Stimulated activated CD8-positive, alpha-beta memory T cell treated with anti-CD3 and anti-CD28 coated beads, Interleukin-4, amount 100 ng/mL, for 4 hours (primary cell): ENCODE measurements at places on chromosomes 2 and 18.
A peak's percentile ranks its signal among the peaks of the same experiment; 100 is the strongest.

GRCh38 chr2:181648478-181649155 lies 8.3 kb downstream of the CERKL start:
- no peak for DNase-seq

DNA sequence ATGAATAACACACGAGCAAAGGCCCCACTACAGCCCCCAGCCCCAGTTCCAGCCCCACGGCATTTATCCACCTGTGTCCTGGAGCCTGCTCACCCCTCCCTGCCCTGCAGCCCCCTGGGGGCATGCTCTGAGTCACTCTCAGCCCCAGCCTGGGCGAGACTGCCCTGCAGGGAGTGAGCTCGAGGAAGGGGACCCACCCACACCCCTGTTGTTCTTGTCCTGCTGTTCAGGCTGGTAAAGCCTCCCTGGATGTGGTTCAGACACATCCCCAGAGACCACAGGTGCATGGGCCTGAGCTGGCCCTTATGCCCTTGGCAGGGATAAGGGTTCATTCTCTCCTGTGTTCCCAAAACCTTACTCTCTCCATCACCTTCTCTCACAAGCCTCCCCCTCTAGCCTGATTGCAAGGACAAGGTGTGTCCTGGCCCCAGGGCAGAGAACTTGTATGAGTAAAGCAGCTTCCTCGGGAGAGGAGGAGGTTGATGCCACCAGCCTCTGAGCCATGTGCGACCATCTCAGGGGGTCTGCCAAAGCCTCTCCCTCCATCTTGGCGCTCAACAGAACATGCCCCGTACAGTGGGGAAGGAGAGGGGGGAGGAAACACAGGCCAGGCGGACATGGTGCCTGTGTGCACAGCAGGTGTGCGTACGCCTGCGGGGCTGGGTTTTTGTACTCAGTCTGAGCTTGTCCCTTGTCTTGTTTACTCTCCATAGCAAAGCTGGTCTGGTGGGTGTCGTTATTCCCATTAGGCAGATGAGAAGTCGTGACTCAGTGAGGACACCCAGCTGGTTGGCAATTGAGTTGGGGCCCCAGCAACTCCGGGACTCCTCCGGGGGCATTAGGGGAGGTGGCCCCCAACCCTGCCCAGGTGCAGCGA lies 64.4 kb downstream of the CIB4 start:
- DNase-seq: no peak

DNA sequence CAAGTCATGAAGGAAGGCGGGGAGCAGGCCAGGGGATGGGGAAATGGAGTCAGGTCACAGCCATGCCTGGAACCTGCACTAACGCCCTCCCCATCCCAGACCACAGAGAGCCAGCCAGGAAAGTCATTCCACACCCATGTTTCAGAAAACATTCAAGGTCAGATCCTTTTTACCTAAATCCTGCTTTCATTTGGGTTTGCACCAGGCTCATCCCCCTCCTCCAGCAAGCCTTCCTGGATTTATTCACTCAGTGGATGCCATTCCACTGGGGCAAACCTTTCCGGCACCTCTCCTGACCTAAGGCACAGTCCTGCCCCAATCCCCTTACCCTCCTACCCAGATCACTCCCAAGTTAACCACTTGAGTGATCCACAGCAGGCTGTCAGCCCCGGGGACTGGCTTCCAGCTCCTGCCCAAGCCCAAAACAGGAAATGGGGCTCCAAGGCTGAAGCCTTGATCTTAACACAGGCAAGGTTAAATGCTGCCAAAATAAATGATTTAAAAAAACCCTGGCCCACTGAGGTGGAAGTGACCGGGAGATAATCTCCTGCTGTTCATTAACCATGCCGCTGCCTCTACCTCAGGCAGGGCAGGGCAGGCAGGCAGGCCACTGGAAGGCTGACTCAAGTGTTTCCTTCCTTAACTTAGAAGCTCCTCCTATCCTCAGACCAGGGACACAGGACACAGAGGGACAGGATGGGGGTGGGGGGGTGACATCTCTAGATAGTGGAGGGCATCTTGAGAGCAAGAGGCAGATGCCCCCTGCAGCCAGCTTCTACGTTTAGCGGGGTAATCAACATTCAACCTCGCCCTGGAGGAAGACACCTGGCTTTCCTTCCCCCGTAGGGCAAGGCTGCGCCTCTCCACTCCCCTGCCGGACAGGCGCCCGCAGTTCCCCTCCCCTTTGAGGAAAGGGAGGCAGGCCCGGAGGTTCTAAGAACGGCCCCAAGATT lies 1.4 kb downstream of the RAB11FIP5 start:
- DNase-seq: no peak

DNA sequence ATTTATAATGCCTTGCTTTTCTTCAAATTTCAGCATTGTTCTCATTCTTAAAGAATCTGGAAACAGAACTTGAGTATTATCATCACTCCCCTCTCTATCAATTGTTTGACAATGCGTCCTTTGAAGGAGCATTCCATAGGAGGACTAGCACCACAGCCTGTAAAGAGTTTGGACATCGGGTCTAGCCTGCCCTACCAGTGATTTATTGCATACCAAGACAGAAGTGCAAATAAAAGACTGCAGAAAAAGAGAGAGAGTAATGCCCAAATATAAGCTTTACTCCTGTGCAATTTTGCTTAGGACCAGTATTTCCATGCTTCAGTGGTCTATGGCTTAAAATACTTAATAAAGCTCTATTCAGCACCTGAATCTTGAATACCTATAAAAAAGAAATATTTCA lies 55.4 kb upstream of the MAP2 start:
- no peak for DNase-seq

GRCh38 chr18:22141211-22141610 lies 28.2 kb upstream of the GATA6 start:
- DNase-seq: no peak

GRCh38 chr2:71889759-71890684 lies 257.6 kb downstream of the CYP26B1 start:
- DNase-seq: no peak

- DNase-seq: no peak
These were observed 306.7 kb upstream of the CCDC68 start for GRCh38 chr18:55265984-55266383.

- no peak for DNase-seq
These were observed 25.9 kb downstream of the LYPD6B start for GRCh38 chr2:149064365-149064841.

DNA sequence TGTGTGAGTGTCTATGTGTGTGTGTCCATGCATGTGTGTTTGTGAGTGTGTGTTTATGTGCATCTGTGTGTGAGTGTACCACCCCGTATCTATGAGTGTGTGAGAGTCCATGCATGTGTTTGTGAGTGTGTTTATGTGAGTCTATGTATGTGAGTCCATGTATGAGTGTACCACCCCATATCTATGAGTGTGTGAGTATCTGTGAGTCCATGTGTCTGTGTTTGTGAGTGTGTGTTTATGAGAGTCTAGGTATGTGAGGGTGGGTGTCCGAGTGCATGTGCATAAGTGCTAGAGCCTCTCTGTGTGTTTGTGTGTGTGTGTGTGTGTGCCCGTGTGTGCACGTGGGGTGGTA lies 86.0 kb upstream of the ATG16L1 start:
- no peak for DNase-seq

- DNase-seq: peak; percentile 65
These were observed 21.2 kb downstream of the TEX44 start for GRCh38 chr2:231613663-231614558.

GRCh38 chr2:119485336-119486110 lies 38.8 kb downstream of the SCTR start:
- no peak for DNase-seq

- no peak for DNase-seq
These were observed 209.5 kb upstream of the TWIST2 start for GRCh38 chr2:238638100-238638981.

- DNase-seq: no peak
These were observed 143.7 kb downstream of the MYO5B start for GRCh38 chr18:50051288-50051687.

GRCh38 chr18:8411492-8411891 lies 197.7 kb upstream of the RAB12 start:
- DNase-seq: no peak

DNA sequence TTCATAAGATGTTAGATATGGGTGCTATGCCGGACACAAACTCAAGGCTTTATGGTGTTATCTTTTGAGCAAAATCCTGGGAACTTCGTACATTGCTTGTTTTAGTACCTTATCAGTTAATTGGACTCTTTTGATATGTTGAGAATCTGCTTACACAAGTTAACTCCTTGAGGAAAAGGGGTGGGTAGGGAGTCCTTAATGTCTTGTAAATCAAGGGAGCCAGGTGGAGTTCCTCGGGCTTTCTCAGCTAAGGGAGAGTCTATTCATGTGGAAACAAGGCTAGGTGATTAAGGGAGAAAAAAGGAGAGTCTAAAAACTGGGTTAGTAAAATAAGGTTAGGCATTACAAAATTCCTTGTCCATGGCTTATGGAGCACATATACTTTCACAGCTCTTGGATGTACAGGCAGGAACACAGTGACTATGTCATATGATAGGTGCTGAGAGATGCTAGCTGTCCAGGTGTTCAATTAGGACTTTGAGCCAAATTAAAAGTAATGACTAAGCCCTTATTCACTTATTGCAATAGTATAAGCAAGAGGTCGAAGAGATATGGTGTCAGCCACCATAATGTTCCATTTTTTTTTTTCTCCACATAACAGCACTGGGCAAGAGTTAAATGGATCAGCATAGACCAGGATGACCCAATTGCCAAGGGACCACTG lies 59.5 kb upstream of the DYNAP start:
- no peak for DNase-seq

DNA sequence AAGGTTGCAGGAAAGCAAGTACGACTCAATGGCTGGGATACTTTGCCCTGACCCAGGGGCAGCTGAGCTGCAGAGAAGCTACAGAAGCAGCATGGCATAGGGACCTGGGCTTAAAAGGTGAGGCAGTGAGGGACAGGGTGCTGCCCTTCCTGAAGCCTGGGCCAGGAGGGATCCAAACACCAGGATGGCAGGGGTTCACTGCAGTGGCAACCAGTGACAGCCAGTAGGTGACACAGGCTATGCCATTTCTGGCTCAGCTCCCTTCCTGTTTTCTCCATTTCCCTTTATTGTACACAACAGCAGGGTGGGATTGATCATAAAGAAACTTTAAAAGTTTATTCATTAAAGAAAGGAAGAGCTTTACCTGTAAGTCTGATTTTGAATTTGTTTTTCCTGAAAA lies 48.8 kb downstream of the CABYR start:
- no peak for DNase-seq
